ENCODE measurements at places on chromosomes 5 and 9.

DNA sequence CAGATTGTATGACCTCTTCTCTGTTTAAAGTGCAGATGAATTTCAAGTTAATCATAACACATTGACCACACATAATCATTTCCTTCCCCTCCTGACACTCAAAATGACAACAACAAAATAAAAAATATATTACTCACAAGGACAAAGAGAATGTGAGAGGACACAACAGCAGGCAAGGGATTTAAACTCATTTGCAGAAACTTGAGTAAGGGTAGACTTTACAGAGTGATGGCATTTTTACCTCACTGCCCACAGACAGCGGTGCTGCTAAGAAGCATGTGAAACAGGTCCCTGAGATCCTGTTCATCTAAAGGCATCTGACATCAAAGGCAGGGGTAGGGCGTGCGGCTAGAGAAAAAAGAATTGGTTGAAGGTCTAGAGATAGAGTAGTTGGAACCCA lies 99.0 kb downstream of the TRIM36 start:
- no peak for DNase-seq

GRCh38 chr9:135944444-135945252 lies 16.5 kb downstream of the UBAC1 start:
- no peak for DNase-seq

DNA sequence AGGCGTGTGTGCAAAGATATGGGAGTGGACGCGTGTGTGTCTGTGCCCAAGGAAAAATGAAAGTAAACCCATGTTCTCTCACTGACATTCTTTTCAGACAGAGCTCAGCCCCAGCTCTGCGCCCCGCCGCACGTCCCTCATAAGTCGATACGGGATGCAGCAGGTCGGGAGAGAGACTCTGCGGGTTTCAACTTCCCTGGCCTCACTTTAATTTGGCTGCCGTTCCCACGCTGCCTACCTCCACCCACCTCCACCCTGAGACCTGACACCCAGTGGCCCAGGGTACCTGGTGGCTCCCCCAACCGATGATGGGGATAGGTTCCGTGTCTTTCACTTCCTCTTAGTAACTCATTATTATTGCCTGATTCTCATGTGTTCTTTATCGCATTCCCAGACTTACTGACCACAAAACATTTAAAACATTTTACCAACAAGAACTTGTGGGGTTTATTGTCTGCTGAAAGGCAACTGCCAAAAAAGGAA lies 19.4 kb downstream of the LHX2 start:
- DNase-seq: no peak

DNA sequence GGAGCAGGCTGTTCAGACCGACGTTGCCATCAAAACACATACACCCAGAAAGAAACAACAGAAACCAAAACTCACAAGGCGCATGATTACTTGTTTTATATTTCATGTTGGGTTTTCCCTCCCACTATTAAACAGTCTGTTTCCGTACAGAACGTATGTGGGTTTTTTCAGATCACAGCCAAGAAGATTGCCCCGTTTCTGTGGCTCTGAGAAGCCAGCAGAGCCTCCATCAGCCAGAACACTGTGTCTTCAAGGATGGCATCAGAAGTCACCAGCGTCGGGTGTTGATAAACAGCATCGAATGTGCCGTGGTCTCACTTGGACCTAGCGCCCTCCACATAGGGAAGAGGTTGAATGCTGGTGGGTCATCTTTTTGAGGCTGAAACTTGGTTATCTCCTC lies 42.8 kb downstream of the FAM78A start:
- DNase-seq: no peak

DNA sequence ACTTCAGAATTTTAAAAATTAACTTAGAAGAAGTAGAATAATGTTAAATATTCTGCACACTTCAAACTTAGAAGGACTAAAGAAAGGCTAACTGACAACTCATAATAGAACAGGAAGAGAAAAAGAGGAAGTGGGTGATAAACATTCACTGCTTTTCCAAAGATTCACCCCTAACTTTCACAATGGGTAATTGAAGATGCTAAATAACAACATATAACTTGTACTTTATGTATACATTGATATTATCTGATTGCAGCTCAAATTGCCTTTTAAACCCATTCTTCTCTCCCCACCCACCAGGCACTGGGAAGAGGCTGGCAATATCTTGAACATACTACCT lies 376.6 kb downstream of the EFNA5 start:
- DNase-seq: no peak

- no peak for DNase-seq
These were observed 869.0 kb downstream of the TLE4 start for GRCh38 chr9:80440724-80441123.

- DNase-seq: no peak
These were observed 2.3 kb upstream of the ST8SIA4 start for GRCh38 chr5:100905259-100905914.

GRCh38 chr5:33267801-33268200 lies 173.0 kb upstream of the TARS1 start:
- no peak for DNase-seq

DNA sequence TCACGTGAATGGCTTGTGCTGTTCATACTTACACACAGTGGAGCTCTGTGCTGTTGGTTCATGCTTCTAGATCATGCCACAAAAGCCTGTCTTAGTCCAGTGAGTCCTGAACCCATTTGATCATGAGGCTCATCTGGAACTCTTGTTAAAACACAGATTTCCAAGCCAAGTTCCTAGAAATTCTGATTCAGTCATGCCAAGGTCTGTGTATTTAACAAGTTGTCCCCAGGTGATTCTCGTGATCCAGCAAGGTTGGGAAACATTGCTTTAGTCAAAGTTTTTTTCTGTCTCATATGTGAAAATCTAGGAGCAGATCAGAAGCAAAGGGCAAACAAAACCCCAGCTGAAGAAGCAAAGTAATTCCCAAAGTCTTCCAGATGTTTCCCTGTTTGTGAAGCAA lies 112.5 kb upstream of the GAS1 start:
- no peak for DNase-seq

DNA sequence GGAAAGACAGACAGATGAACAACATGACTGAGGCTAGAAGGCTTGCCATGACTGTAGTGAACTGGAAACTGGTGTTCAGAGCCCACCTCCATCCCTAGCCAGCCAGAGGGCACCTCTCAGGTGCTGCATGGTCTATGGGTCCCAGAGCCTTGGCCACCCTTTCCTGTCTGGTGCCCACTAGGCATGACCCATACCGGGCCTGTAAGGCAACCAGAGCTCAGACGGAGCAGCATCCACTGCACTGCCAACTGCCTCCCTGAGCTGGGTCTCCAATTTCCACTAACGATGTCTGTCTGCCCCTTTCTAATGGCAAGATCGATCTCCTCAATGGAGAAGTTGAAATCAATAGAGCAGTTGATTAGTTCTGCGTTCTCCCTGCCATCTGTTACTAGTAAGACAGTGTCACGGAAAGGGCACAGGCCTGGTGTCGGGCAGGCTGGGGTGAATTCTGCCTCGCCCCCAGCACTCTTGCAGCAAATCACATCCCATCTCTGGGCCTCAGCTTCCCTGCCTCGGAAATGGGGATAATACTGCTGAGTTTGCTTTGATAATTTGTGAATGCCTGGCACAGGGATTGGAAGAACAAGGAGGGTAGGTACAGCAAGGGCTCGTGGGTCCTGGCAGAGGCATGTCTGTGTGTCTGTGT lies 172.3 kb upstream of the MVB12B start:
- no peak for DNase-seq

DNA sequence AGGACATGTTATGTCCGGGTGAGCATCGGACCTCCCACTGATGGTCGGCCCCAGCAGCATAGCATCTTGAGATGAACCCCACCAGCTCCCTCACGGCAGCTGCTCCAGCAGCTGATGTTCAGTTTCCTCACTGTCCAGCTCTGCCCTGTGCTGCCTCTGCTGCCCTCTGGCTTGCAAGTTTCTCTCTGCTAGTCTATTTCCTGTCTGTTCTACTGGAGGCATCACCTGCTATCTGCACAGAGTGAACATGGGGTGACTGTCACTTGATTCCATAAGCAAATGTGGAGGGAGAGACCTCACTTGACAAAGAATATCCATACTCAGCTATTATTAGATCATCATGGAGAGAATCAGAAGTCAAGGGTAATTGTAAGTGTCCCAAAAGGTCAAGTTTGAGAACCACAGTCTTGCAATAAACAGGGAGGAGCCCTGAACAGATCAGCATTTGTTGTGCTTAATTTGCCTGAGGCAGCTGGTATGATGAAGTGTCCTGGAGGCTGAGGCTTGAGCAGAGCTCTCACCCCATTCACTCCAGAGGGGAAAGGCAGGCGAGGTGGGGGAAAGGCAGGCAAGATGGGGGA lies 702.8 kb downstream of the SEMA5A start:
- DNase-seq: no peak

GRCh38 chr5:169651526-169651925 lies 14.5 kb downstream of the DOCK2 start:
- DNase-seq: no peak

- DNase-seq: no peak
These were observed 242.6 kb downstream of the KIAA0825 start for GRCh38 chr5:94375801-94376200.

DNA sequence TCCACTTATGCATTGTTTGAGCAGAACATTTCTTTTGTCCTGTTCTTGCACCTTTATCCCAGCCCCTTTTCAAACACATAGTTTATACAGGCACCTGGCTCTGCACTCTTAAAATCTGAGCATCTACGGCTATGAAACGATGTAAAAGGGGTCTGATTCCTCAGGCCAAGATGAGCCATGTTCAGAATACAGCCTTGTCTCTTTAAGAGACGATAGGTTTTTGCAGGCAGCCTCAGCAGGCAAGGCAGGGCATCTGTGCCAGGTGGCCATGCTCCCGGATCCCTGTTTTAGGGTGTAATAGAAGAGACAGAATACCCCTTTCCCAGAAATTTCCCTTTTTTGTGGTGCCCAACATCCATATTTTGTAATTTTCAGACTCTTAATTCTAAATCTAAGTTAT lies 89.1 kb upstream of the NFIB start:
- no peak for DNase-seq

- no peak for DNase-seq
These were observed 128.2 kb upstream of the SEMA6A start for GRCh38 chr5:116702776-116703175.
